ENCODE measurements at places on chromosomes 5 and 9.

GRCh38 chr9:97935276-97935675, 2.7 kb downstream of the HEMGN start:
- DNase-seq, result no peak

DNA sequence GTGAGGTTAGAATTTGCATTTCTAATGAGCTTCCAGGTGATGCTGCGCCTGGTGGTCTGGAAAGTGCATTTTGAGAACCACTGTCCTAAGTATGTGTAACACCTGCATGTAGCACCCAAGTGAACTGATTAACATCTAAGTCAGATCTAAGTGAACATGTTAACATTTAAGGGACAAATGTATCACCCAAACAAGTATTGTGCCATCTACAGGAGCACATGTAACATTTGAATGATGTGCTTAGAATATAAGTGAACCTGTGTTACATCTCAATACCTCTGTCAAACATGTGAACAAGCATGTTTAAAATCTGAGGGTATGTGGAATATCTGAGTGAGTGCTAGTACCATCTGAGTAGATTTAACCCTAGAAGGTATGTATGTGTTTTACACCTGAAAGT, 68.7 kb downstream of the PLPPR1 start:
- no peak for DNase-seq

GRCh38 chr5:10019236-10019635, 230.5 kb downstream of the ATPSCKMT start:
- no peak for DNase-seq

GRCh38 chr5:5380298-5380697, 42.2 kb upstream of the ICE1 start:
- no peak for DNase-seq

DNA sequence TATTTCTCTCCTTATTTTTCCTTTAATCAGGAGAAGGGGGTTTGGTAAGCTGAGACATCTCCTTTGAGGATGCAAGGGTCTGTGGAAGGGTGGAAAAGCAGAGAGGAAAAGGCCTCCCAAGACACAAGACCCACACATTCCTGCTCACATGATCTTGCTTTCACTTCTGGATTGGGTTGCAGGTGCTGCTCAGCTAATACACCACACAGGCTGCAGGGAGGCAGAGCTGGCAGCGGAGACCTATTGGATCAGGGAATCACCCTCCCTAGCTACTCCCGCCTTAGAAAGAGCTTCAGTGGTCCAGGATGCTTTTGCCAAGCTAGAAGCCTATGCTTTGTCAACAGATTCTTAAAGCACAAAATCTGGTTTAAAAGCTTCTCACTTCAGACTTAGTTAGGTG, 87.6 kb upstream of the IL33 start:
- DNase-seq, result no peak

GRCh38 chr5:131416729-131417128, 152.9 kb downstream of the CDC42SE2 start:
- no peak for DNase-seq

GRCh38 chr5:112077180-112077579, 320.2 kb upstream of the NREP start:
- no peak for DNase-seq

- no peak for DNase-seq
Measured at GRCh38 chr5:120239086-120239485, 225.0 kb upstream of the PRR16 start.

DNA sequence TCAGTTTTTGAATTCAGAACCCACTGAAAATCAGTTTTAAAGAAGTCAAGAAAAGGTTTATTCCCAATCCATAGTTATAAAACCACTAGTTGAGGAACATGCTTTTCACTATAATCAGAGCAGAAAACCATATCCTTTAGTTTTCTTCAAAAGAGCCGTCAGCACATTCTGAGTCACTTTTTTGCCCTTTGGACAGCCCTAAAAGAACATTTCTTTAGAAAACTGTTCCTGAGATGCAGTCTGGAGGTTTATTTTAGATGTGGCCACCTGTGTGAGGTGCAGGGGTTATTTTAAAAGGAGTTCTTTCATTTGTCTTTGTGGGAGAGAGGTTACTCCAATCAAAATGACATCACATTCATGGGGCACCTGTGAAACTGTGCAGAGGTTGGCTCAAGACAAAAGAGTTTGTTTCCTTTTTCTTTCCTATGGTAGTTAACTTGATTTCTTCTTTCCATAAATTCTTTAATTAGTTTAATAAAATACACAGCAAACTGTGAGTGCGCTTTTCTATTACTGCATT, 221.6 kb upstream of the RPS23 start:
- no peak for DNase-seq

GRCh38 chr5:112142769-112143270, 276.3 kb downstream of the EPB41L4A start:
- DNase-seq, result no peak

DNA sequence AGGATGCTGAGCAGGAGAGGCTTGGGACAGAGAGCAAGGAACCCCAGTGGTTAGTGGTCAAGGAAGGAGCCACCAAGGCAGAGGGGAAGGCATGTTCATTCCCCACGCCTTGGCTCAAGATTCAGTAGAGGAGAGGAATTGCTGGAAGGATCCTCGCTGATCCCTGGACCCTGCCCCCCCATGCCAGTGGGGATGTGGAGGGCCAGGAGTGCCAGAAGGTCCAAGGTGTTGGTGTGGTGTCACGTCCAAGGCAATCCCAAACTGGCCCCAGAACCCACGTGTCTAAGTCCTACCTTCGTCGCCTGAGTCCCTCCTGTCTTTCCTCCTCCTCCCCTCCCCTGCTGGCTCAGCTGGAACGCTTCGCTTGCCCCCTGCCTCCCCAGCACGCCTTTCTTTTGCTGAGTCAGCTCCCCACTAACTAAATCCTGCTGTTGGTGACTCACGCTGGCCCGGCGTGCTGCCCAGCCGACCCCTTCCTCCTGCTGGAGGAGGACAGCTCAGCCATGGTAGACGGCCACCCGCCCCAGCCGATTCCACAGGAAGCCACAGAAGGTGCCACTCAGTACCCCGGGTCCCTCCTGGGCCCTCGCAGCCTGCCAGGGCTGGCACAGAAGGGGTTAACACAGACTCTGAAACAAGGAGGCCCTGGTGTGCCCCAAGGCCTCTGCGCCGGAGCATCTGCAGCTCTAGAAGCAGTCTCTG, 37.6 kb upstream of the ORM1 start:
- DNase-seq, result peak; percentile 87

- no peak for DNase-seq
Measured at GRCh38 chr5:115313052-115313451, 16.6 kb upstream of the CCDC112 start.

- DNase-seq, result no peak
Measured at GRCh38 chr5:475704-476101, 32.7 kb downstream of the EXOC3 start.

DNA sequence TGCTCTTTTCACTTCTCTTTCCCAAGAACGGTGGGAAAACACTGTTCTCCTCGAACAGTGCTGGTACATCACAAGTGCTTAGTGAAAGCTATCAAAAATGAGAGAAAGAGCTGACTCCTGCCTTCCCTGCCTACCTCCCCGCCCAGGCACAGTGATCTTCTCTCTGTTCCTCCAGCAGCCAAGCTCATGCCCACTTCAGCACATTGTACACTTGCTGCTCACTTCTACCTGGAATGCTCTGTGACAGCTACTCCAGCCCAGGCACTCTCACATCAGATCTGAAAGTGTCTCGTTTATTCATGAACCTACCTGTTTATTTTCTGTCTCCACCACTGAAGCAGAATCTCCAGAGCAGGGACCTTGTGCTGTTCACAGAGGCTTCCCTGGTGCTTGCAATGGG, 1.8 kb downstream of the SLC35D2 start:
- no peak for DNase-seq

DNA sequence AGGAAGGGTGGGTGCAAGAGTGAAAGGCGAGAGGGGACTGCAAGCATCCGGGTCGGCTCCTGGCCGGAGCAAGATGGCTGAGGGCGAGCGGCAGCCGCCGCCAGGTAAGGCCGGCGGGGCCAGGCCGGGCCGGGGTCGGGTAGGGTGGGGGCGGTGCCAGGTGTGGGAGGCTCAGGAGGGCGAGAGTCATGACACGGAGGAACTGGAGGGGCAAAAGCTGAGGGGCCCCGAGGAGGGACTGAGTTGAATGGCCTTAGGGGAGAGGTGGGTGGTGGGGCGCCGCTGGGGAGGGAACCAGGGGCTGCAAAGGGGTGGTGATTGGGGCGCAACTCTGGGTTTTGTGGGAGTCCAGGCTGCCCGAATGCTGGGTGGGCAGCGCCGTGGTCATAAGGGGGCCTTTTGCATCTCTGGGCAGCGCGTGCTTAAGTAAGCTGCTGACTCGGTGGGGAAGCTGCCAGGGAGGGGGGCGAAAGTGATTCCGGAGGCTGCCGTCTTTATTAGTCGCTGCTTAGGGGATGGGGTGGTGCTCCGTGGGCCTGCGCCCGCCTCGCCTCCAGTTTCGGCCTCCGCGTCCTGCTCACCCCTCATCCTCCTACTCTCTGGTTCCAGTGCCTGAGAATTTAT, 425 bp downstream of the PTPA start:
- DNase-seq, result peak; percentile 6

GRCh38 chr5:4929092-4929655, 211.0 kb upstream of the ADAMTS16 start:
- DNase-seq, result no peak

GRCh38 chr5:176521286-176521685, 15.9 kb downstream of the RNF44 start:
- DNase-seq, result no peak

DNA sequence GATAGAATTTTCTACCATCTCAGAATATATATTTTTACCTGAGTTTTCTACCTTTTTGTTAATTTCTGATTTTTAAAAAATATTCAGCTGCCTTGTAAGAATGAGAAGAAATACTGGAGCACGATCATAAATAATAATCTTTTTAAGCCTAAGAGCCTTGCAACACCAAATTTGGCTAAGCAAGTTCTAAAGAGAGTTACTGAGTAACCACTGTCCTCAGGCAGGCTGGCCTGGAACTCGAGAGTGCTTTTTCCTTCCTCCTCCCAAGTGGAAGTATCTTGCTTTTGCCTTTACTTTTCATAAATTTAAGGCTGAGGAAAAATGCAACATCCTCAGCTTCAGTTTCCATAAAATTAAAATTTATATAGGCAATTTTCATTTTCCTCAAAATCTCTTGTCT, 21.0 kb downstream of the GLRX start:
- no peak for DNase-seq

GRCh38 chr9:14389146-14389545, 75.2 kb upstream of the NFIB start:
- DNase-seq, result no peak

GRCh38 chr9:81588148-81588871, 101.0 kb downstream of the TLE1 start:
- DNase-seq, result no peak

DNA sequence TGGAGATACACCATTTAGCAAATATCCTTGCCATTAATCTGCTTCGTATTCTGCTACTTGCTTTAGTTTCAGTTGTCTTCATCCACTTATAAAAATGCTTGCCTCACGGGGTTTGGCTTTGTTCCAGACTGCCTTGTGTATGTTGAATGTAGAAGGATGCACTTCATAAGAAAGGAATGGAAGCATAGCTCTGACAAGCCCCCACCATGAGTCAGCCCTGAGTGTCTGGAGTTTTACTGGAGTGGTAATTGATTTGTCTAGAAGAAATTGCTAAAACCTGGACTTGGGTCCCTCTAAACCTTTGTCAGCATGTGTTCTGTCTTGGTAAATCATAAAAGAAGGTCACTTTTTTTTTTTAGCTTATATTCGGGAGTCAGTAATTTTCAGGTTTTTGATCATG, 4.6 kb downstream of the TEX48 start:
- DNase-seq, result peak; percentile 99

DNA sequence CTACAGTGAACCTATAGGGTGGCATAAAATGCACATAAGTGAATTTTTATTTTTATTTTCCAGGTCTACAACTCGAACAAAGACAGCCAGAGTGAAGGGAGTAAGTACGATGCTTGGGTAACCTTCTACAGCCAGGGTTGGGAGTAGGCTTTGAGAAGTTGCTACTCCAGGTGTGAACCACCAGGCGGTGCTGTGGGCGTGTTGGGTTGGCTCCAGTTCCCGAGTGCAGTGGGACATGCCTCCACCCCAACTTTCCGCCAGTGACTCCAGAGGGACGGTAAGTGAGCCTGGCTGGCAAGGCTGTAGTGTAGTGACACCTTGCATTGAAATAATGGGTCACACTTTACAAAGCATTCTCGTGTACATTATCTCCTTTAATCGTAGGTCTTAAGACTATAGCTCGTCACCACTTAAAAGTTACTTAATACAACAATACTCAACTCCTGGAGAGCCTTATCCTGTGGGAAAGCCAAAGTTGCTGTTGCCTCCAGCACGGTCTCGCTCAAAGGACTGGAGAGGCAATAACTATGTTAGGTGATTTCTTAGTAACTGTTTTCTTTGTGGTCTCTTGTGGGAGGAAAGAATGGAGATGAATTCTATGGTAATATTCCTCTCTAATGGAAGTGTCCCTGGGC, 244.0 kb downstream of the ARHGAP26 start:
- no peak for DNase-seq

DNA sequence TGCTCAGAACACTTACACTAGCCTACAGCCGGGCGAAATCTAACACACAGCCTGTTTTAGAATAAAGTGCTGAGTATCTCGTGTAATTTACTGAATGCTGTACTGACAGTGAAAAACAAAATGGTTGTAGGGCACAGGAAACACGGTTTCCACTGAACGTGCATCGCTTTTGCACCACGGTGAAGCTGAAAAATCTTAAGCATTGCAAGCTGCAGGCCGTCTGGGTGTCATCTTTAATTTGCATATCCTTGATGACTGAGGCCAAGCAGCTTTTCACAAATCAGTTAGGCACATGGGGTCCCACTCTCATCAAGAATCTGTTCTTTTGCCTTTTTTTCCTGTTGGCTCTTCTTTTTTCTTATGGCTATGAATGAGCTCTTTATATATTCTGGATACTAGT, 58.2 kb downstream of the CAMSAP1 start:
- DNase-seq, result no peak

GRCh38 chr5:74272024-74272775, 368.3 kb downstream of the ENC1 start:
- DNase-seq, result no peak

- DNase-seq, result no peak
Measured at GRCh38 chr9:138096519-138096845, 218.9 kb downstream of the CACNA1B start.

- peak; percentile 37 for DNase-seq
Measured at GRCh38 chr5:132500931-132501628, 10.5 kb upstream of the IRF1 start.

DNA sequence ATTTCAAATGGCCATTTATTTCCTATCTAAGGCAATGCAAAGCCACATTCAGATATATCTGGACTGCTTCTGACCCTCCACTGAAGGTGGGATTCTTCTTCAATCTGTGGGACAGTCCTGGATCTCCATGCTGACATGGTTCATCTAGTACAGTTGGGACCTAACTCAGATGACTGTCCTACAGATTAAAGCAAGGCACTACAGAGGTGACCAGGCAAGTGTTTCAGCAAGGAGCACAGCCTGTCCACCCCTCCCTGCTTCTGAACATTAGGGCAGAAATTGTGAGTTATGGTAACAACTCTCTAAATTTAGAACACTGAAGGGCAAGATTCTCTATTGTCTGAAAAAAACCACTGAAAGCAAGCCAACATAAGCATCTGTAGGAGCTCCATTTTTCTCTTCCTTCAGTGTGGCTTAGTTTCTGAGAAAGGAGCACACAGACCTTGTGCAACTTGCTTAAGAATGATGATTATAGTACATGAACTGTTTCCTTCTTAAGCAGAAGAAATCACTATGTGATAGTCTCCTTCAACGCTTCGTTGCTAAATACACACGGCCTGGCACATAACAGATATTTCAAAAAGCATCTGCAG, 62.9 kb upstream of the BARX1 start:
- DNase-seq, result no peak
